ENCODE measurements at places on chromosomes 1 and 21. TPM values are rescaled to one million over a fixed set of nuclear protein-coding genes. Genes with fewer than 3 reads are reported as not detected.

Gene CTXND2
- not detected for total RNA-seq

Gene CCT3
- total RNA-seq, result 186 TPM

Gene DLGAP3
- total RNA-seq, result 0.23 TPM

Gene S100A5
- not detected for total RNA-seq

Gene AKR7A3
- total RNA-seq, result 3.1 TPM

Gene SH2D2A
- total RNA-seq, result 0.58 TPM

Gene FAM72D
- total RNA-seq, result 1.1 TPM

Gene UQCRHL
- 2.8 TPM for total RNA-seq

Gene MAP10
- total RNA-seq, result 2.2 TPM

Gene AMY2A
- total RNA-seq, result not detected
